Brain (organoid and tissue), 16 donors: ENCODE measurements at places on chromosomes 4 and X. TPM values are rescaled to one million over a fixed set of nuclear protein-coding genes. Genes with fewer than 3 reads are reported as not detected.

PPEF2 gene
- polyA plus RNA-seq: not detected

GDPD2 gene
- polyA plus RNA-seq: 2.1 TPM

- peak; percentile 85 for DNase-seq
Measured at GRCh38 chr4:154454710-154455109, 36.9 kb downstream of the DCHS2 start.

DNA sequence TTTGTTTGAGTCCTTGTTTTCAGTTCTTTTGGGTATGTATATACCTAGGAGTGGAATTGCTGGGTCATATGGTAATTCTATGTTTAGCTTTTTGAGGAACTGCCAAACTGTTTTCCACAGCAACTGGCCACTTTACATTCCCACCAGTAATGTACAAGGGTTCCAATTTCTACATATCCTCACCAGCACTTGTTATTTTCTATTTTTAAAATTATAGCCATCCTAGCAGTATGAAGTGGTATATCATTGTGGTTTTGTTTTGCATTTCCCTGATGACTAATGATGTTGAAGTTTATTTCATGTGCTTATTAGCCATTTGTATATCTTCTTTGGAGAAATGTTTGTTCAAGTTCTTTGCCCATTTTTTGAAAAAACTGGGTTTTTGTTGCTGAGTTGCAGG lies 39.6 kb downstream of the TMEM164 start:
- no peak for DNase-seq
